ENCODE measurements at places on chromosomes 7 and 10. TPM values are rescaled to one million over a fixed set of nuclear protein-coding genes. Genes with fewer than 3 reads are reported as not detected.

DNA sequence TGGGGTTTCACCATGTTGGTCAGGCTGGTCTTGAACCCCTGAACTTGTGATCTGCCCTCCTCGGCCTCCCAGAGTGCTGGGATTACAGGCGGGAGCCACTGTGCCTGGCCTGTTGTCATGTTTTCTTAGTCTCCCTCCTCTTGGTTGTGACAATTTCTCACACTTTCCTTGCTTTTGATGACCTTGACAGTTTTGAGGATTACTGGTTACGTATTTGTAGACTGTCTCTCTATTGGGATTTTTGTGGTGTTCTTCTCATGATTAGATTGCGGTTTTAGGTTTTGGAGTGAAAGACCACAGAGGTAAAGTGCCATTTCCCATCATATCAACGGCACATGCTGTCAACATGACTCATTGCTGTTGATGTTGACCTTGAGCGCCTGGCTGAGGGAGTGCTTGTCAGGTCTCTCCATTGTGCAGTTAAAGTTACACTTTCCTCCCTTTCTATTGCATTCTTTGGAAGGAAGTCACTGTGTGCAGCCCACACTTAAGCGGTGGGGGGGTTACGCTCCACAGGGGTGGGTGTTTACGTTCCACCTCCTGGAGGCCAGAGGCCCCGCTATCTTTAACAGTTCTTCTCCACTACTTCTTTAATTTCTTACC is 10.8 kb downstream of the NEURL1 start:
- no peak for DNase-seq

DNA sequence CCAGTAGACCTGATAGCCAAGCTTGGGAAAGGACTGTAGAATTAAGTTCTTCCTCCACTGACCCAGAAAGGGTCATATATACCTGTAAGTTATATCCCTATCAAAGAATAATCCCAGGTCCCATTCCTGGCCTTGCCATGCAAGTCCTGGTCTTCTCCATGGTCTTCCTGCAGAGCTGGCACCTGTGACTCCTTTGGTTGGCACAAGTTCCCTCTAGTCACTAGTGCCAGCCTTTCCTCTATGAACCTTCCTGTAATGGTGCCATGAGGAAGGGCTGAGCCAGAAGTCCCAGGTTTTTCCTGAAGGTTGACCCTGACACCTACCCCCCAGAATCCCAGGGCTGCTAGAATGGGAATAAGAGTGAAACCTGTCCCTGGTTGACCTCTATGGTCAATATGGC is 54.1 kb upstream of the UNC5B start:
- no peak for DNase-seq

GRCh38 chr7:2044311-2044882 is 188.3 kb downstream of the MAD1L1 start:
- no peak for DNase-seq

DNA sequence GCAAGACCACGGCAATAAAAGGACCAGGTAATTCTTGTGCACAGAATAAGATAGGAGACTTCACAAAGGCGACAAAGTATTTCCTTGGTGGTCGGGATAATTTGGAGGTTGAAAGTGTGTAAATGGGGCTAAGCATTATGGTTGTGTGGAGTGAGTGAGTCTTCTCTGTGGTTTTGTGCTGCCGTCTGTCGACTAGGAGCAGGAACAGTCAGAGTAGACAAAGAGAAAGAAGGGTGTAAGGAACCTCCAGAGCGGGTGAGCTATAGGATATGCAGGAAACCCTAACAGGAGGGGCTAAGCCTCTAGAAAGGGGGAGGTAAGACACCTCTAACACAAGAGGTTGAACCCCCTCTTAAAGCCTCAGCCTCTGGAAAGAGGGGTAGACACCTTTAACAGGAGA is 201.6 kb downstream of the SH2D4B start:
- no peak for DNase-seq

DNA sequence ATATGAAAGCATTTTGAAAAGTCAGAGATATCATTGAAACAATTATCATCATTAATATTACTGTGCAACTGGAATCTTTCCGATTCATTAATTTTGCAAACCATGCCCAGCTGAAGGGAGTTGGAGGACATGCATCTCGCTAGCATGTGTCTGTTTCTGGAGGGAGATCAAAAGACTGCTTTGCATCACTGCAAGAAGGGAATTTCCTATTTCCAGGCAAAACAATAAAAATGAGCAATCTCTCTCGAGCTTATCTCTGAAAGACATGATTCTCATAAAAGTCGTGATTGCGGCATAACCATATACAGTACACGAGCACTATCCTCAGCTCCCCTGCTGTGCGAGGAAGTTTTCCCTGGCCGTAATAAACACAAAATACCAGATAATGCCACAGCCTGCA is 607.6 kb upstream of the DPP6 start:
- DNase-seq: no peak

DNA sequence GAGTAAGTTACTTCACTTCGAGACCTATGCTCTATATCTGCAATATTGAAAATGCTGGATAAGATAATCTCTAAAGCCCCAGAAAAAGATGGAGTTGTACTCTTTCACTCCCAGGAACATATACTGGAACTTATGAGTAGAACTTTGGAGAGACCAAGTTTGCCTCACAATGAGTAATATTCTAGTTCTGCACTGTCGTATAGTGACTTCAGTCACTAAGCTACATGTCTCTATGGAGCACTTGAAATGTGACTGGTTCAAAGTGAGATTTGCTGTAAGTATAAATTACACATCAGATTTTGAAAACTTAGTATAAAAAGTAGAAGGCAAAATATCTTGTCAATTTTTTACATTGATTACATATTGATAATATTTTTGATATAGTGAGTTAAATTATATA is 116.4 kb downstream of the PTEN start:
- DNase-seq: no peak

DNA sequence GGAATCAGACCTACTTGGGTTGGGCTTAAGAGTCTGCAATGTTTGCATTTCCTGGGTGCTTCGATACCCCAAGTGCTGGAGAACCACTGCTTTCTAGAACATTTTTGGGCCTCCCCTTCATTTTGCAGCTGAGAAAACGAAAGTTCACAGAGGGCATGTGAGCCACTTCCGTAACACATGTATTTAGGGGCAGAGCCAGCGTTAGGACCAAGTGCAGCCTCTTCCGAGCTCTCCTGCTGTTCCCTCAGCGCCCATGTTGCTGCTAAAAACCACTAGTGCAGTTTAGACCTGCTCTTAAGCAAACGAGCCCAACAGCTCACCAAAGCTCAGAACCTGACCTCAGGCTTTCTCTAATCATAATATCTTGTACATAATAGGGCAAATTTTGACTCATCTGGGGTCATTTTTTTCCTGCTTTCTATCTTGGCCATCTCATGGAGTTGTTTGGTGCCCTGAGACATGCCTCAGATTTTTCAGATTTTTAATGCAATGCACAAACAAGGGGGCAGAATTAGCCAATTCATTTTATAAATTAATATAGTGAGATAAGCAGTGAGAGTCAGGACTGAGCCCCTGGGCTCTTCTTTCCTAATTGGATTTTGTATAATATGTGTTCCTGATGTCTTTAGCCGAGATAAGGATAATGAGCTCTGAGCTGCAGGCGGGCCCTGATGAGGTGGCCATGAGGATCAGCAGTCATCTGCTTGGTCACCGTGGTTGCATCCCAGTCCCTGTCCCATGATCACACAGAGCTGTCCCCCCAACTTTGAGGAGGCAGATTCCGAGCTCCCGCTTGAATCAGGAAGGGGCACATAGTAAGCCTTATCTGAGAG is 12.9 kb downstream of the BAG3 start:
- DNase-seq: no peak

DNA sequence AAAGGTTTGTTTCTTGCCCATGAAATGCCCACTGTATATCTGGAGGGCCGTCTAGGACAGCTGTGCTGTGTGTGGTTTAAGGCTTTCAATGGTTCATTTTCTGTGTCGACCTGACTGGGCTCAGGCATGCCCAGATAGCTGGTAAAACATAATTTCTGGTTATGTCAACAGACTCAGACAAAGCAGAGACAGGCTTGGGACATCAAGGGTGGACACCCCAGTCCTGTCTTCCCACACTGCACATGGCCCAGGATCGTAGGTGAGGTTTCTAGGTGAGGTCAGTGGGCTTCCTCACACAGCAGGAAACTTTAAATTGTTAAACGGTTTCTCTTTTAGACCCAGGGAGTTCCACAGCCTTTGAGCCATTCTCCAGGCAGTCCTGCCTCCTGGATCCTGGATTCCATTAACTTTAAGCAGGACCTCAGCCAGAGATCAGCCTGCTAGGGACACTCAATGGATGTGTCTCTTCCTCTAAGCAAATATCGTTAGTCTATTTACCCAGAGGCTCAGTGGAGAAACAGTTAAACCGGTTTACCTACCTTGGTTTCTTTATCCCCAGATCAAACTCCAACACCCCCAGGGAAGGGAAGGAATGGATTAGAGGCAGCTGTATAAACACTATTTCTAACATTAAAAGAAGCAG is 66.4 kb downstream of the ST8SIA6 start:
- DNase-seq: no peak

GRCh38 chr7:112383671-112384417 is 66.4 kb upstream of the IFRD1 start:
- no peak for DNase-seq

GRCh38 chr7:37342688-37343471 is 105.8 kb downstream of the ELMO1 start:
- DNase-seq: no peak

DNA sequence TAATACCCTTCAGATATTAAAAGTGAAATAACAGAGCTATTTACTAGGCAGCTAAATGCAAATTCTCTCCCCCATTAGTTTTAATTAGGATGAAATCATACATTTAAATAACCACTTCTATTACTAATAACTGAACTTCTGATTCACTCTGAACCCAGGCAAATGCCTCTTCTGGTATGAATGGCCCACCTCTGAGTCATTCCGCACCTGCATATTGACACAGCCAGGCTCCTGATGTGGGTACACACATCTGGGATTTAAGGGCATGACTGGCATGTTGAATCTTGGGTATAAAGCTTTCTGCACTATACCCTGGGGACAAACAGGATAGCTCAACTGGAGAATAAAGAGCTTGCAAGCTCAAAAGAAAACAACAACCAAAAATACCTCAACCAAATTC is 140.9 kb downstream of the AUTS2 start:
- DNase-seq: no peak

GRCh38 chr7:107034553-107034952 is 10.0 kb upstream of the PRKAR2B start:
- no peak for DNase-seq

GRCh38 chr7:108311446-108312168 is 144.6 kb downstream of the NRCAM start:
- no peak for DNase-seq

DNA sequence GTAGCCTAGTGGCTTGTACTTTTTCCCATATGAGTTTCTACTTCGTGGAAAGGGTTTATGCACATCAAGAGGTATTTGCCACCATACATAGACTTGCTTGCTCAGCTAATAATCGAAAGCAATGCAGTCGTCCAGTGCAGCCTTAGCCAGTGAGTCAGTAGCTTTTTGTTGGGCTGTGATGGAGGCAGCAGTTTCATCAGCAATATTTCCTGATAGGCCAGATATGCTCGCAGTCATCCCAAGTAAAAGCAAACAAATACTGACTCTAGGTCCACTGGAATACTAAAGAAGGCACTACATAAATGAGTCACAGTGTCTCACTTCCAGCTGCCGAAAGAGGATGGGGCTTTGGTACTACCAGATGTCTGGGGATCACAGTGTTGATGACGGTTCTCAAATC is 2.1 kb upstream of the BNIP3 start:
- DNase-seq: no peak

- no peak for DNase-seq
These were observed 52.6 kb downstream of the CACNA2D1 start for GRCh38 chr7:82390936-82391335.

- DNase-seq: no peak
These were observed at the start of gene MARVELD1 for GRCh38 chr10:97713339-97713825. Gene MARVELD1 (plus strand): TSS chr10:97713730. CDS start chr10:97713877, 147 bp downstream.

DNA sequence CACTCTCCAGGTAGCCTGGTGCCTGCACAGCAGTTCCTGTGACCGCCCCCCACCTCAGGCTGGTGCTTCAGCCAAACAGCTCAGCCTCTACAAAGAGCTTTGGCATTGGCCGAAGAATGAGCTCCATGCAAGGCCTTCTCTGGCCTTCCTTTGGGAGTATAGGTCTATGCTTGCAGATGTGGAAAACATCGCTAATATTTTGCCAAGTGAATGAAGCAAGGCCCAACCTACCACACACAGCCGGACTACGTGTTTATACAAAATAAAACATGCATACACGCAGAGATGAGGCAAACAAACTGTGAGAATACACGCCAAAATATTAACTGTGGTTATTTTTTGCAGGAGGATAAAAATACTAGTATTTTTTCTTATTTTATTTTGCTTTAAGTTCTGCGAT is 416.2 kb upstream of the C7orf33 start:
- DNase-seq: no peak

The CUZD1 gene
- total RNA-seq: not detected

The CHST15 gene
- total RNA-seq: 27.0 TPM

The OR2AE1 gene
- total RNA-seq: not detected

The NEUROD6 gene
- not detected for total RNA-seq

The ACBD7 gene
- not detected for total RNA-seq

The C10orf53 gene
- not detected for total RNA-seq
